ENCODE measurements at places on chromosomes 11 and 22.

GRCh38 chr22:37460684-37461083, 25.5 kb downstream of the MFNG start:
- DNase-seq: no peak

GRCh38 chr11:69982690-69983570, 95.2 kb upstream of the ANO1 start:
- no peak for DNase-seq

DNA sequence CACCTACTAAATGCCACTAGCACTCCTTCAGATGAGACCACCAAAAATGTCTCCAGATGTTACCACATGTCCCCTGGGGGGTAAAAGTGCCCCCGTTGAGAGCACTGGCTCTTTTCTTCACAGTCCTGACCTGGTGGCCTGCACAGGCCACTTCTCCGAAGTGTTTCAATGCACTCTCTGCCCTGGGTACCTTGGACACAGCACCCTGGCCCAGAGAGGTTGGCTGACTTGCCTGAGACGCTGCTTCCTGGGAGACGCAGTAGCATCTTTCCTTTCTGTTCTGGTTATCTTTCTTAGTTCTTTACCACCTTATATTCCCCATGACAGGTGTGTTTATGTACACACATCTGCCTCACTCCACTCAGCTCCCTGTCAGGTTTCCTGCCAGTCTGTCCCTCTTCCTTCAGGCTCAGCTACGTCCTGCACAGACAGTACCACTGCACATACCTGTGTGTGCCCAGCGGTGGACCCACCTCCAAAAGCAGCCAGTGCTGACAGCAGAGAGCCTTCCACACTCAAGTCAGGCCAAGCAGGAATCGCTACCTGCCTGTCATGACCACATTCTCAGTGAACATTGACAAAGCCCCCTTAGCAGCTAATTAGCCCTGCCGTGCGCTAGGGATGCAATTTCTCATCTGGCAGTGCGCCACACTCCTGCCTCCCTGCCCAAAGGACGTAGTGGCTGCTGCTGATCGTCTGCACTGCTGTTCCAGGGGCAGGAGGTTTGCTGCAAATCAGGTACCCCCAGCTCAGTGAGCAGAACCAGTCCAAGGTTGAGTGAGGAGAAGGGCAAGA, 39.0 kb downstream of the FAM83F start:
- DNase-seq: no peak

- no peak for DNase-seq
These were observed 29.6 kb downstream of the SHANK3 start for GRCh38 chr22:50702261-50702671.

DNA sequence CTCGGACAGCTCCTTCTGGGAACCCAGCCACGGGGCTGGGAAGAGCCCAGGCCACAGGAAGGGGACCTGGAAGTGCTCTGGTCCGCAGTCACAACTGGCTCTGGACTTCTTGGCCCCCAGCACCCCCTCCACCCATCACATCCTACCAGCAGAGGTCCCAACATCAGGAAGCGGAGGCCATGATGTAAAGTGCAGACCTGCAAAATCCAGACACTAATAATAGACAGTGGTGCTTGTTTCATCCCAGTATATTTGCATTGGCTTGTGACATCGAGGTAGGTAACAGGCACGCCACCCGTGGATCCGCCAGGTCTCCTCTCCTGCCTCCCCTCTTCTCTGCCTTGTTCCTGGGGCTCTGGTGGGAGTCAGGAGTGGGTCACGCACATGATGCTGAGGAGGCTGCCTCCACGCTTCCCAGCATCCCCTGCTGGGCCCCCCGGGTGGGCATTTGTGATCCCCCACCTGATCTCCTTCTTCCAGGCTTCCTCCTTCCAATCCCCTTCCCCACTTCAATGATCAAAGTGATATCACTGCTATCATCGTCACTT, 1454.0 kb downstream of the BRD1 start:
- no peak for DNase-seq

- no peak for DNase-seq
These were observed 815.5 kb downstream of the NTM start for GRCh38 chr11:132185726-132186592.

- no peak for DNase-seq
These were observed 79.1 kb downstream of the GUCY1A2 start for GRCh38 chr11:106939157-106939556.

DNA sequence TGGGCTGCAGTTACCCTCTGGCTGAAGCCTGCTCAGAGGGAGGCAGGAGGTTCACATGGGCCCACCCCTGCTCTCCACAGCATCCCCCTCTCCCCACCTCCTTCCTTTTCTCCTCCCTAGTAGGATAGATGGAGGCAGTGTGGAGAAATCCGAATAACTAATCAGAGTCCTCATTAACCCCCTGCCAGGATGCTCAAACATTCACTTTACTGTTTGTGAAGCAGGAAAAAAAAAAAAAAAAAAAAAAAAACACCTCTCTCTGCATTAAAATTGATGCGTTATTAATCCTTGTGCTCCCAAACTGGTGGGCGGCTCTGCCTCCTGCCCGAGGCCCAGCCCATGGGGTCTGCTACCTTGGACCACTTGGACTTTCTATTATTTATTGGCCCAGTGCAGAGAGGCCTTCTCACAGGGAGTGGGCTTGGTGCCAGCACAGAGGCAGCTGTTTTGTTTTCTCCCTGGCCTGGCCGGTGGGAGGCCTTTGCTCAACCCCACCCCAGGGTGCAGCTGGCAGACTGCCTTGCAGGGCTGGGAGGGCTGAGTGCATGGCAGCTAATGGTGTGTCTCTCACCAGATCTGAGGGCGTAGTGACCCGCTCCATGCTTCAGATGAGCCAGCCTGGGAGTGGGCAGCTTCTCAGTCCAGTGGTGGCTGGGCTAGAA, 150.7 kb downstream of the PKNOX2 start:
- no peak for DNase-seq

DNA sequence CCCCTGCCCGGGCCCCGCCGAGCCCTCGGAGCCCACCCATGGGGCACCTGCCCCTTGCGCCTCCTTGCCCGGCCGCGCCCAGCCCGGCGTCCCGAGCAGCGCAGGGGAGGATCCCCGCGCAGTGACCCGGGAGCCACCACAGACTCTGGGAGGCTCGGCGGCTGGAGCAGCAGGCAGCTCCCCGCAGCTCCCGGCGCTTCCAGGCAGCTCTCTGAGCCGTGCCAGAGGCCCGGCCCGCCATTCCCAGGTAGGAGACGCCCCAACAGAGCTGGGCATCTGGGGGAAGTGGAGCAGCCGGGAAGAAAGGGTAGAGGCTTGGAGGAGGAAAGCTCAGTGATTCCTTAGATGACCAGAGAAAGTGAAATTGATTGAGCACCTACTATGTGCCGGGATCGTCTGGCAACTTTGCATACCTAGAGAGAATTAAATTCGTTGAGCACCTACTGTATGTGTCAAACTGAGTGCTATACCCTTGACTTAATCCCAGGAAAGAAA, 670 bp downstream of the RASD2 start:
- no peak for DNase-seq

DNA sequence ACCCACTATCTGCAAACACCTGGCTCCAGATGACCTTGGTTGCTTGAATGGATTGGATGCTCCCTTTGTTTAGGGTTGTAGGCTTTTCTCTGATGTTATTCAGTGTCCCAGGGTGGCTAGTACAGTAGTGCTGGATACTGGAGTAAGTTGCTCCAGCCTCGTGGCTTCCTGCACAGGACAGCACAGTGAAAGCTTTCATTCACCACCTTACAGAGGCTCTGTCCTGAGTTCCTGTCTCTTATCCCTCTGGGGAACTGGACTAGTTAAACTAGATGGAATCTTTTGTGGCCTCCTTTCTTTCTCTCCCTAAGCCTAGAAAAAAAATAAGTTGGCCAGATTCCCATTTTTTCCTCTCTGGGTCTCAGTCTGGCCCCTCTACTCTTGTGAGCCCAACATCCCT, 42.6 kb downstream of the MRPL48 start:
- no peak for DNase-seq

GRCh38 chr22:28032861-28033260, 113.8 kb upstream of the PITPNB start:
- DNase-seq: no peak

DNA sequence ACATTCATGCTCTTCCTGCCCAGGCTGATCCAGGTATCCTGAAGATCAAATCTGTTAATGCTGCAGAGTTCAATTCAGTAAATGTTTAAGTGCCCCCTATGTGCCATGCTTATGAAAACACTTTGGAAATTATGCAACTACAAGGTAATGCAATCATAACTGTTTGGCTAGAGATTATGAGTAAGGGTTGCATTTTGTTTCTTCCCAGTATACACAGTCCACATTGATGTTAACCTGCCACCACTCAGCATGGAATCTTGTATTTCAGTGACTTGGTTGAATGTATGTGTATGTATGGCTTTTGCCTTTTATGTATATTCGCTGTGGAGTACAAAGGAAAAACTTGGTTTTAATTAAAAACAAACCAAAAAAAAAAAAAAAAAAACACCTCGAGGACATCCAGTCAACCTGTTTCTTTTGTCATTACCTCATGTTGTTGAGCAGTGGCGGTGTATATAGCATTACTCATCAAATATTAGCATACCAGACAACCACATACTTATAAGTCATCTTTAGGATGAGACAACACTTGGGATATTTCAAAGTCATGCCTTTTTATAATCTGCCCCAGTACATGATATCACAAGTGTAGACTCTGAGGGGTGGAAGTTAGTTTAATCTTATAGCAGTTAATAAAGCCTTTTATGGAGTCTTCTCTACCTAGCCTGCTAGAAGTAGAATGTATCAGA, 86.1 kb upstream of the HORMAD2 start:
- no peak for DNase-seq

- no peak for DNase-seq
These were observed 40.0 kb upstream of the LRRC4C start for GRCh38 chr11:41499429-41499828.

GRCh38 chr22:37647317-37647716, 7.8 kb downstream of the SH3BP1 start:
- DNase-seq: no peak

- no peak for DNase-seq
These were observed 14.7 kb downstream of the ZBTB44 start for GRCh38 chr11:130299978-130300377.

- DNase-seq: no peak
These were observed 18.6 kb downstream of the C1QTNF6 start for GRCh38 chr22:37169406-37169805.

DNA sequence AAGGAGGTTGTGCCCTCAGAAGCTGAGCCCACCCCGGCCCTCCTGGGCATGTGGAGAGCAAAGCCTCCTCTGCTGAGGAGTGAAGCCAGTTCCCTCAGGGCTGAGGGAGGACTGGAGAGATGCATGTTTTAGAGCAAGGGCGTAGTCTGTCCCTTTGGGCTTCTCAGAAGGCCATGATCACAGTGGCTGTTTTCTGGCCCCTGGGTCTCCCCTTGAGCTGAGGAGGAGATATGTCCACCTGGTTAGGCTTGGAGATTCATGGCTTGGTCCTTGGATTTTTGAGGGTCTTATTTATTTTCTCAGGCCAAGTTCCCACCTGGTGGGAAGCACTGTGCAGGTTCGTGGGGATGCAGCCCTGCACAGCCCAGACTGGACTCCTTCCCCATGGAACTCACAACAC, 46.5 kb upstream of the THY1 start:
- DNase-seq: no peak

DNA sequence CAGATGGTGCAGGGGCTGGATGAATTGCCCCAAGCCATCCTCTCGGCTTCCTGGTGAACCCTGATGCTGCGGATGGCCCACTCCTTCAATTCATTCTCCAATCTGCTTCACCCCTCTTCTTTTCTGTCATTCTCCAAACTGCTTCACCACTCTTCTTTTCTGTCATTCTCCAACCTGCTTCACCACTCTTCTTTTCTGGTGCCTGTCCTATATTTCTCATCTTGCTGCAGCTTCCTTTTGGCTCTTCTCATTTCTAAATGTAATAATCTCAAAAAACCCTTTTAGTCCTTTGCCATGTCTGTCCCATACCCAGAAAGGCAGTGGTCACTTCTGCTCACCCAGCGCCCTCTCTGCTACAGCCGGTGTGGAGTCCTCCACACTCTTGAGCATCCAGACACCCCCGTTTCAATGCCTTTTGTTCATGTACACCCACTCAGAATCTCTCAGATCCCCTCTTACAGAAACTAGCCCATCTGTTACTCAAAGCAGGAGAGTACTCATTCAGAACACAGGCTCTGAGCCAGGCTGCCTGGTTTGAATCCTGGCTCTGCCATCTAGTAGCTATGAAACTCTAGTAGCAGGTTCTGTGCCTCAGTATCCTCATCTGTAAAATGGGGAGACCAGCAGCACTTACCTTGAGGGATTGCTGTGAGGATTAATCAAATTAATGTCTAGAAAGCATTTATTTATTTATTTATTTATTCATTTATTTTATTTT, 14.9 kb downstream of the SERPIND1 start:
- DNase-seq: no peak

- DNase-seq: no peak
These were observed 103.8 kb downstream of the FAM168A start for GRCh38 chr11:73493956-73494598.

DNA sequence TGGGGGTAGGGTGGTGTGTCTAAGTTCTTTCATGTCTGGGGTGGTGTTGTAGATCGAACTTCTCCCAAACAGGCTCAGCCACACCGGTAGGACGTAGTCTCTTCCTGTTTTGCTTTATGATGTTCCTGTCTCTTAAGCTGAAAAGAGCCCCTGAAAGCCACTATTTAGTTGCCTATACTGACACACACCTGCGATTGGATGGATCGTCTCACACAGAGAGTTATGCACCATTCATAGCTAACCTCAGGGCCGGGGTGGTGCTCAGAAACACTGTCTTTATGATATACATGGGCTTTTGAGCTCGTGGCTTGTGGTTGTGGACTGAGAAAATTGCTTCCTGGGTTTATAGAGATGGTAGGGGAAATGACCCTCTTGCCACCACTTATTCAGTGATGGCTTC, 137.6 kb downstream of the TEAD1 start:
- no peak for DNase-seq

DNA sequence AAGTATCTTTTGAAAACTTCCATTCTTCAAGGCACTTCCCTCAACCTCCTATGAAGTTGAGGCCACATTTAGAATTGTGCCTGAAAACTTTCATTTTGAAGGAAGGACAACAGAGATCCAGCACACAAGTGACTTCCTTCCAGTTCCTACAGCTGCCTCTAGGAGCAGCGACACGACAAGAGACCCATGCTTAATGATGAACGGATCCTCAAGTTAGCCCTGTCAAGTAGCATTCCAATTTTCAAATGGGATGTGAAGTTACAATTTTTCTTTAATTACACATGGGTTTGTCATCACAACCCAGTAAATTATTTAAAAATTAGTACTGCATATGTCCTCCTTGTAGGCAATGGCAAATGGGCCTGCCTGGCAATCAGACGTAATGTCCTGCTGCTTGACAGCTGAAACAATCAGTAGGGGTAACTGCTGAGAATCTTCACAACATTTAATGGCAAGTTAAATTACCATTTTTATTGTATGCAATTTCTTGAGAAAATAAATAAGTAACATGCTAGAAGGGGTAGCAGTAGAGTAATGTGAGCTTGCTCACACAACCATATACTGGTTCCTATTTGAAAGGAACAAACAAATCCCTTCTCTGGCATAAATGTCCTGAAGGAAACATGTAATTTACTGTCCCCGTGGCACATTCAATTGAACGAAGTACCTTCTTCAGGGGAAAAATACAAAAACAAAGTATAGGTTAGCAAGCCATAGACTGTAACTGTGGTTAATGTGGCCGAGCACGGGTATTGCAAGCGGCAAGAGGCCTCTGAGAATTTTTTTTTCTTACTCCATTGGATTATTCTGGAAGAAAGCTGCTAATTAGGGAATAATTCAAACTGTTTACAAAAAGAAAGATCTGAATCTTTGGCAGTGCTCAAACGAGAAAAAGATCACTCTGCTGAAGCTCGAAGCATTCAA, 288.3 kb downstream of the CADM1 start:
- no peak for DNase-seq
